ENCODE measurements at places on chromosomes 3 and 15.
A peak's percentile ranks its signal among the peaks of the same experiment; 100 is the strongest.

GRCh38 chr3:155595371-155595770 is 149.5 kb downstream of the PLCH1 start:
- no peak overlapping the region for H3K27ac ChIP-seq
- no peaks in the 10 kb centered on the region for H3K27me3 ChIP-seq
- no peaks in the 10 kb centered on the region for H3K36me3 ChIP-seq

- no peaks in the 10 kb centered on the region for H3K4me1 ChIP-seq
- H3K36me3 ChIP-seq = no peaks in the 10 kb centered on the region
- H3K4me3 ChIP-seq = no peak overlapping the region
- no peak for DNase-seq
These were observed 69.3 kb downstream of the CLSTN2 start for GRCh38 chr3:140004271-140004670.

GRCh38 chr3:160801386-160802118 is 45.5 kb downstream of the PPM1L start:
- peak overlapping the region; percentile 20 for H3K4me3 ChIP-seq
- no peaks in the 10 kb centered on the region for H3K36me3 ChIP-seq
- peak overlapping the region; percentile 86 for H3K27ac ChIP-seq

DNA sequence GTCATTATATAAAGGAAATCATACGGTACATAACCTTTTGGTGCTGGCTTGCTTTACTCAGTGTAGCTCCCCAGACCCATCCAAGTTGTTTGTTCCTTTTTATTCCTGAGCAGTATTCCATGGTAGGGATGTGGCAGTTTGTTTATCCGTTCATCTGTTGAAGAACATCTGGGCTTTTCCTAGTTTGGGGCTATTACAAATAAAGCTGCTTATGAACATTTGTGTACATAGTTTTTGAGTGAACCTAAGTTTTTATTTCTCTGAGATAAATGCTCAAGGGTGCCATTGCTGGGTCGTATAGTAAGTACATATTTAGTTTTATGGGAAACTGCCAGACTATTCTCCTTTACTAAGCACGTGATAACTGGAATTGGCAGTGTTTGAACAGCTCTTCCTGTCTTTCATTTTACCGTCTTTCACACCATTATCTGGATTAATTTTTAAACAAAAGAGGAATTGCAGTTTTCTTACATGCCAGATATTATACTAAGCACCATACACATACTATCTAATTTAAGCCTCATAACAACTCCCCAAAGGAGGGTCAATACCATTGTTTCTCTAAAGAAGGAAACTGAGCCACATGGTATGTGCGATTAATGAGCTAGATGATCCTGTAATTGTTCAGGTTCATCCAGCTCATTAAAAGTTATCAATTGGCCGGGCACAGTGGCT is 85.6 kb downstream of the PTPRG start:
- no peak for DNase-seq
- no peaks in the 10 kb centered on the region for H3K36me3 ChIP-seq
- H3K27me3 ChIP-seq = no peaks in the 10 kb centered on the region
- H3K27ac ChIP-seq = no peak overlapping the region
- peaks cover 8% of the 10 kb centered on the region for H3K4me1 ChIP-seq
- no peak overlapping the region for H3K4me3 ChIP-seq

- no peaks in the 10 kb centered on the region for H3K4me1 ChIP-seq
- H3K36me3 ChIP-seq = no peaks in the 10 kb centered on the region
- H3K27me3 ChIP-seq = no peaks in the 10 kb centered on the region
These were observed 59.5 kb upstream of the GALNT15 start for GRCh38 chr3:16114930-16115329.

DNA sequence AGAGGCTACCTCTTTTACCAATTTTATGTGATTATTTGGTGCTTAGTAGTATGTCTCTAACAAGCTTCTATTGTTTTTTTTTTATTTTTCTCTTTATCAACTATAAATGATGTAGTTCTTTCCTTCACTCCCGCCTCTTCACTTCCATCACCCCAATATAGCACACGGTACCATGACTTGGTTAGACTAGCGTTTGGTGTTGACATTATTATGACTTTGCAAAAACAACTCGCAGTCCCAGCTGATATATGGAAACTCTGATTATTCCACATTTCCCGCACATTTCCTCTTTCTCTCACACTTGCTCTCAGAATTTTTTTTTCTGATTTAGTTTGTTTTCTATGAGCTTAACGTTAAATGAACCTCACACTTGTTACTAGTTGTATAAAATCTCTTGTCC is 162.2 kb downstream of the GREM1 start:
- no peak for DNase-seq
- H3K4me3 ChIP-seq = no peak overlapping the region
- H3K36me3 ChIP-seq = no peaks in the 10 kb centered on the region
- H3K27ac ChIP-seq = no peak overlapping the region
- H3K4me1 ChIP-seq = no peaks in the 10 kb centered on the region
- H3K27me3 ChIP-seq = no peaks in the 10 kb centered on the region

DNA sequence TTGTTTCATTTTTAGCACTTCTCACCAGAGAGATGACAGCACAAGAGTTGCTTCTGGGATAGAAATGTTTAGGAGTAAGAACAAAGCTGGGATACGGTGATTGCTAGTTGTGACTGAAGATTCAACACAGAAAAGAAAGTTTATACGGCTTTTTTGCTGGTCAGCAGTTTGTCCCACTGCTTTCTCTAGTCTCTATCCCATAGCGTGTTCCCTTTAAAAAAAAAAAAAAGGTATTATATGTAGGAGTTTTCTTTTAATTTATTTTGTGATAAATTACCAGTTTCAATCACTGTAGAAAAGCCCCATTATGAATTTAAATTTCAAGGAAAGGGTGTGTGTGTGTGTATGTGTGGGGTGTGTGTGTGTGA is 48.0 kb downstream of the PGPEP1L start:
- H3K27ac ChIP-seq = no peak overlapping the region
- no peak for DNase-seq
- H3K4me3 ChIP-seq = no peak overlapping the region
- peaks cover 72% of the 10 kb centered on the region for H3K36me3 ChIP-seq

DNA sequence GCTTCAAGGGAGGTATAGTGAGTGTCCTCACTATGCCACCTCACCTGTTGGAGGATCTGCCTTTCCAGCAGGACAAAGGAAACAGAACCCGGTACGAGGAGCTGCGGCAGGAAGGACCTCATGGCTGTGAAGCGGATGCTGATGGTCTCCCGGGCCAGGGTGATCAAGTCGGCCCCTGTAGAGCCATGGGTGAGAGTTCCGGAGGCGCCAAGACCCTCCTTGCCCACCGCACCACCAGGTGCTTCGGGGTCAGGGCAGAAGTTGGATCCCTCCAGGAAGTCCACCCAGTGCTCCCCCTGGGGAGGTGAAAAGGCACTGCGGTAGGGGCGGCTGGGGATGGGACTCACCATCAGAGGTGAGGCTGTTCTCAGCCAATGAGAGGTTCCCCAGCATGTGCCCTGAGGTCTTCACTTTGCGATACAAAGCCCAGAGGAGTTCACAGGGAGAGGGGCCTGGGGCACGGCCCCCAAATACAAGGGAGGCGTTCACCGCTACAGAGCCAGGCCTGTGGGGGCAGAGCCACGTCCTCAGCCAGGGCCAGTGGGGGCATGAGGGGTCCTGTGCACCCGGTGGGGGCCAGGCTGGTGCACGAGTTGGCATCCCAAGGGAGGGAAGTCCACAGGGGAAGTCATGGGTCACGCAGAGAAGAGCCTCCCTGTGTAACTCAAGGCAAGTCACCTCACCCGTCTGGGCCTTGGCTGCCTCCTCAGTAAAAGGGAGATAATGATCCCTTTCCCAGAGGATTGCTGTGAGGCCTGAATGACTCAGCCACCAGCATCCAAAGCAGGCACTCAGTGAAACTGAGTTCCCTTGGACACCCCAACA is 27.7 kb downstream of the C15orf39 start:
- H3K27me3 ChIP-seq = peaks cover 29% of the 10 kb centered on the region
- no peak for DNase-seq
- H3K4me3 ChIP-seq = no peak overlapping the region
- no peak overlapping the region for H3K27ac ChIP-seq
- H3K4me1 ChIP-seq = no peaks in the 10 kb centered on the region
